ENCODE measurements at places on chromosomes 13 and 19.

DNA sequence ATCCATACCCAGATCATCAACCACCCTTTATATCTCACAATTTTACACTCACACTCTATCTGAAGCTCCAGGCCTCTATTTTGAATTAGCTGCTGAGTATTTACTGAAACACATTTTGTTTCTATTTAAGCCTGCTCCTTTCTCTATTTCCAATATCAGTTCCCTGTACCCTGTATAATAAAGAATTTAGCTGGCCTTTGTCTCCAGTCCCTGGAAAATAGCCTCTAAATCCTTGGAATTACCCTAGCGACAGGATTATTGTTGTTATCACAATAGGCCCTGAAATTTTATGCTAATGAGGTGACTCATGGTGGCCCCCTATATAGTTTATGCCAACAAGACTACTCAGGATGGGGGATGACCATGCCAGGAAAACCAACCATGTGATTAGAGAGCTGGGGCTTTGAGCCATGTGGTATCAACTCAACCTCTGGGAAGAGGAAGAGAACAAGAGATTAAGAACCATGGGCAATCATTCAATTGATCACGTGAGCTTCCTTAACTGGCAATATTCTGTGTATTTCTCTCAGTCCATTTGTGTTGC is 72.7 kb downstream of the KATNAL1 start:
- H3K4me1 ChIP-seq, result peaks cover 9% of the 10 kb centered on the region
- peaks cover 49% of the 10 kb centered on the region for H3K36me3 ChIP-seq
- H3K27ac ChIP-seq, result no peak overlapping the region
- no peaks in the 10 kb centered on the region for H3K27me3 ChIP-seq
- H3K4me3 ChIP-seq, result no peak overlapping the region
- no peak for DNase-seq

- no peaks in the 10 kb centered on the region for H3K36me3 ChIP-seq
- no peaks in the 10 kb centered on the region for H3K4me1 ChIP-seq
- H3K27me3 ChIP-seq, result peaks cover 86% of the 10 kb centered on the region
Measured at GRCh38 chr13:20151612-20152011, 9.2 kb downstream of the GJA3 start.

GRCh38 chr19:4059453-4059871 is 7.2 kb downstream of the ZBTB7A start:
- H3K27me3 ChIP-seq, result no peaks in the 10 kb centered on the region
- DNase-seq, result no peak
- peaks cover 3% of the 10 kb centered on the region for H3K36me3 ChIP-seq
- H3K4me1 ChIP-seq, result peaks cover 96% of the 10 kb centered on the region
- H3K27ac ChIP-seq, result peak overlapping the region; percentile 99

GRCh38 chr19:4256563-4256962 is 9.7 kb downstream of the YJU2 start:
- no peak overlapping the region for H3K27ac ChIP-seq
- no peaks in the 10 kb centered on the region for H3K4me1 ChIP-seq
- no peaks in the 10 kb centered on the region for H3K27me3 ChIP-seq
- peaks cover 100% of the 10 kb centered on the region for H3K36me3 ChIP-seq
- no peak for DNase-seq

- H3K4me3 ChIP-seq, result no peak overlapping the region
- H3K4me1 ChIP-seq, result no peaks in the 10 kb centered on the region
- no peak for DNase-seq
- H3K27ac ChIP-seq, result no peak overlapping the region
- H3K27me3 ChIP-seq, result no peaks in the 10 kb centered on the region
Measured at GRCh38 chr13:93080587-93080986, 146.0 kb upstream of the GPC6 start.

- no peak overlapping the region for H3K27ac ChIP-seq
- H3K36me3 ChIP-seq, result no peaks in the 10 kb centered on the region
- no peaks in the 10 kb centered on the region for H3K4me1 ChIP-seq
- no peak for DNase-seq
- no peak overlapping the region for H3K4me3 ChIP-seq
Measured at GRCh38 chr13:99014522-99014921, 36.7 kb upstream of the DOCK9 start.

All from tibial nerve (tissue), 4 donors.